ENCODE measurements at places on chromosomes 2 and 18.

DNA sequence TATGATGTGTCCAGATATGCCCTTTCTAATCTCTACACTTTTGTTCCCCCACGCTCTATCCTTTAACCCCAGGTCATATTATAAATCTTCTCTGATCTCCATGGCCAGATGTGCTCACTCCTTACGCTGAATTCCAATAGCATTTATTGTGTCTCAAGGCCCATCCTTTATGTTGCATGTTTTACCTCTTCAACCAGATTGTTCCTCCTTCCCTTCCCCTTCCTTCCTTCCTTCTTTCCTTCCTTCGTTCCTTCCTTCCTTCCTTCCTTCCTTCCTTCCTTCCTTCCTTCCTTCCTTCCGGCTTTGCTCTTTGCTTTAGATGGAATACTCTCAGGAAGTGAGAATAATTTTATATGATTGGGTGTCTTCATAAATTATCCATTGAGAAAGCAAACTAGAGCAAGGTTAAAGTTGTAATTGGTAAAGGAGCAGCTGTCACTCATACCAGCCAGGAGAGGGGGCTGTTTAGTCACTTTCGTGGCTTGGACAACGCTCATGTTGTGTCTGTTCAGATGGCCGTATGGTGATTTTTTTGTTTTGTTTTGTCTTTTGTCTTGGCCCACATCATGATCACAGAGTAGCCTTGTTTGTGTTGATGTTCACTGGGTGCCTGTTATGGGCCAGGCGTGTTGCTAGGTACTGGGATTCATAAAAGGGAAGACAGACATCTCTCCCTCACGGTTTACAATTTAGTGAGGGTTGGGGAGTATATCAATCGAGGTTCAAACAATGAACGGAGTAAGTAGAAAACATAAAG is 68.0 kb downstream of the DAW1 start:
- DNase-seq = no peak

GRCh38 chr18:59906203-59906602 is 6.4 kb downstream of the PMAIP1 start:
- DNase-seq = no peak

GRCh38 chr18:10936176-10937053 is 213.0 kb downstream of the PIEZO2 start:
- no peak for DNase-seq

GRCh38 chr2:112807233-112807807 is 23.0 kb upstream of the IL1A start:
- DNase-seq = no peak

- DNase-seq = no peak
Observed at GRCh38 chr18:59681521-59682004, 15.7 kb downstream of the CCBE1 start.

GRCh38 chr2:98452396-98453027 is 7.9 kb downstream of the INPP4A start:
- no peak for DNase-seq
